ENCODE measurements at places on chromosomes 11 and 22. TPM values are rescaled to one million over a fixed set of nuclear protein-coding genes. Genes with fewer than 3 reads are reported as not detected.

Gene MS4A6E
- not detected for total RNA-seq

Gene SAA2
- total RNA-seq: not detected

Gene PICK1
- total RNA-seq: 11.1 TPM

Gene PKNOX2
- 0.13 TPM for total RNA-seq

Gene KRTAP5-2
- not detected for total RNA-seq

Gene OR9Q2
- total RNA-seq: not detected

Gene POU2F3
- total RNA-seq: not detected

Gene MPEG1
- not detected for total RNA-seq

Gene C22orf42
- total RNA-seq: not detected

Gene OR5M11
- total RNA-seq: not detected

Gene NTM
- 0.66 TPM for total RNA-seq

Gene RCOR2
- 0.40 TPM for total RNA-seq

Gene EFCAB6
- total RNA-seq: 0.27 TPM

Gene PHLDB1
- total RNA-seq: 115 TPM

Gene KRTAP5-8
- total RNA-seq: not detected

Gene BDNF
- total RNA-seq: 0.72 TPM

Gene LMO2
- 23.0 TPM for total RNA-seq

Gene NFAM1
- not detected for total RNA-seq

Gene KCNC1
- not detected for total RNA-seq

Gene RIMBP3C
- total RNA-seq: not detected

Gene MS4A3
- not detected for total RNA-seq

Gene HOATZ
- not detected for total RNA-seq

Gene MB
- total RNA-seq: not detected

Gene MYO7A
- 0.27 TPM for total RNA-seq

Gene PATE4
- total RNA-seq: not detected

Gene RANBP1
- 358 TPM for total RNA-seq

Gene TUB
- 13.0 TPM for total RNA-seq

Gene MPPED2
- not detected for total RNA-seq

Gene OR52N4
- total RNA-seq: not detected

Gene PGA4
- not detected for total RNA-seq

Gene MRGPRX4
- total RNA-seq: not detected

Gene VSIG10L2
- not detected for total RNA-seq

Gene P2RX6
- 0.22 TPM for total RNA-seq

Gene SLC22A6
- total RNA-seq: not detected

Gene OR52A5
- total RNA-seq: not detected

Gene MUC5B
- not detected for total RNA-seq

Gene NELL1
- total RNA-seq: not detected

Gene FAM83F
- not detected for total RNA-seq

Gene XBP1
- 150 TPM for total RNA-seq

Gene SMDT1
- 7.0 TPM for total RNA-seq

Gene PACS1
- 28.9 TPM for total RNA-seq
